ENCODE measurements at places on chromosomes 6 and 20.

DNA sequence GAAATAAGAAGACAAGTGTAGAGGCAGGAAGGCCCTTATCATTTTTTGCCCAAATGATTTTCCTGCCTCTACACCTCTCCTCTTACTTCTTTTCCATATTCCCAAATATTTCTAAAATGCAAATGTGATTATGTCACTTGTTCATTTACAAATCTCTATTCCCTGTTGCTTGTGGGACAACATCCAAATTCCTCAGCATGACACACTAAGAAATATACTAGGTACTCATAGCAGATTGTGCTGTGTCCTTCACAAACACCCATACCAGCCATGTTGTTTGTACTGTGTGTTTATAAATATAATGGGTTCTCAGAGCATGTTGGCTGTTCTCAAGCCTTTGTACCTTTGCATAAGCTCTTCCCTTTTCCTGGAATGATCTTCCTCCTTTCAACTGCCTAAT is 17.7 kb upstream of the FYN start:
- DNase-seq: no peak

DNA sequence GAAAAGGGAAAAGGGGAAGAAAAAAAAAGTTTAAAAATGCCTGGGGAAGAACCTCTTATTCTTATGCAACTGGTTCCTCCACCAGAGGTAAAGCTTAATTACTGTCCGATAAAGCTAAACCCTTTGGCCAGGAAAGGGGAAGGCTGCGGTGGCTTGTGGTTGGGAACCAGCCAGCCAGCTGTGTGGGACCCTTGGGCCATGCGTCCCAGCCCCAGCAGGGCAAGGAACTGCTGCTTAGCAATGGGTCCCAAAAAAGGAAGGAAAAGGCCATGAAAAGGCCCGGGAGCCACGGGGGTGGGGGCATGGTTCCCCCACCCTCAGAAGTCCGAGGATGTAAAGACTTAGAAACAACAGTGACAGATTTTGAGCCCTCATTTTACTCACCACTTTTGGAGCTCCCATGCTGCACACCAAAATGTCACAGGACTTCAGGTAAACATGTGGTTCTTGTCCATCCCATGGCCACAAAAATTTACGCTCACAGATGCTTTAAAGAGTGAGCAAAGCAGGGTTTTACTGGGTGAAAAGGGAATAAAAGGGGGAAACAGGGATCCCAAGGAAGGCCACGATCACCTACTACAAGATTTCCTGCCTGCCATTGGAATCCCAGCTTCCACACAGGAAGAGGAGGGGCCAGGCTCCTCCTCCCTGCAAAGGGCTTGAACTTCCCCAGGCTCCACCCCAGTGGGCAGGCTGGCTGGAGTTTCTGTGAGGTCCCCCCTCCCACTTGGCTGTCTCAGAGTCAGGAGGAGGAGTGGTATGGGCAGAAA is 1234.7 kb upstream of the GJE1 start:
- DNase-seq: no peak

GRCh38 chr6:102918161-102918560 is 1524.7 kb downstream of the GRIK2 start:
- no peak for DNase-seq

DNA sequence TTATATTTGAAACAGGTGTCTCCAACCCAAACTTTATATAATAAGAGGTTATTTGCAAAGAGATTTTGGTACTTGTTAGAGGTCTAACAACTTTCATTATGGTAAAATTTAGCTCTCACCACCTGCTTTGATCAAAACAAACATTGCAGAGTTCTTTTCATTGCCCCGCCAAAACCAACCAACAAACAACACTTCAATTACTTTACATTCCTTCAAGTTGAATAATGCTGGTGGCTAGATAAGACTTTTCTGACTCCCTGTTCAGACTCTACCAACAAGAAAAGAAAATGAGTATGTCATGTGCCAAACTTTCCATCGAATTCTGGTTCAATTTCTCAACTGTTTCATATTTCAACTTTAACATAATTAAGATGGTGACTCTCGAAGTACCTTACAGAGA is 311.1 kb downstream of the ADGRG6 start:
- no peak for DNase-seq

DNA sequence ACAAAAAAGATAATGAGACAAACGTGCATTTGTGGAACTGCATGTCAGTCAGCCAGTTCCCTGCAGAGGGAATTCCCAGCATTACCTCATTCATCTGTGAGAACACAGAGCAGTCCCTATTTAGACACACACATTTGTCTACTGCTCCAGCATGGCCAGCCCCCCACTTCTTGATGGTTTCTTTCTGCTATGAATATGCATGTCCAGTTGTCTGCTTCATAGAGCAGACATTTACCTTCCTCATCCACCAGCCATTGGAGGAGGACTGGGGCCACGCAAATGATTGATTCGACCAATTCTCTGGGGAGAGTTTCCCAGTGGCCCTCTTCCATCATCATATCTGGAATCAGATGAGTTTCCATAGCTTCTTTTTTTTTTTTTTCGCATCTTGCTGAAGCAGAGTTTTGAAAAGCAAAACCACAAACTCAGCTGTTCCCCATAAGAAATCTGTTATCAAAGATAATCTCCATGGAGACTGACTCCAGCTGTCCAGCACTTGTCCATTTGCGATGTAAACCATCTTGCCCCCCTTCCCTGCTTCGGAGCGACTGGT is 11.8 kb downstream of the ENPP1 start:
- DNase-seq: no peak

- peak; percentile 84 for DNase-seq
Observed at GRCh38 chr6:158649289-158650143, at the start of gene SYTL3. SYTL3 (plus strand) TSS chr6:158650054; CDS start chr6:158663269, 13,215 bp downstream.

GRCh38 chr6:110731196-110731595 is 84.1 kb downstream of the CDK19 start:
- DNase-seq: no peak

DNA sequence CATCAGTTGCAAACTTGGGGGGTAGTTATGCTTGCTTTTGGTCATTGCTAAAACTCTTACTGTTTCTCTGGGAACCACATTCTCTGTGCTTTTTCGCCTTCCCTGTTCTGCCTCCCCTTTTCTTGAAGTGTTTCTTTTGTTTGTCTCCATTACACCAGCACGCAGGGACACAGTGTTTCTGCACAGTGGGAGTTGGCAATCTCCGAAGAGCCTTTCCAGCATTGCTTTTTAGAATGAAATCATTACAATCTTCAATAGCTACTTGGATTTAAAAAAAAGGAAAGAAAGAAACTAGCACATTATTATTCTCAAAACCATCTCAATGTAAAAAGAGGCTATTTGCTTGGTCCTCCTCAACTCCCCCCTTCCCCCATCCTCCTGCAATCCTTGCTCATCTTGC is 536.7 kb upstream of the MMS22L start:
- no peak for DNase-seq

All from stimulated activated naive CD8-positive, alpha-beta T cell treated with anti-CD3 and anti-CD28 coated beads, Interleukin-15, Interleukin-2, amounts not matched to agents 100 U/mL and 50 U/mL, for 24 hours (primary cell).